ENCODE measurements at places on chromosomes 12 and 14.

DNA sequence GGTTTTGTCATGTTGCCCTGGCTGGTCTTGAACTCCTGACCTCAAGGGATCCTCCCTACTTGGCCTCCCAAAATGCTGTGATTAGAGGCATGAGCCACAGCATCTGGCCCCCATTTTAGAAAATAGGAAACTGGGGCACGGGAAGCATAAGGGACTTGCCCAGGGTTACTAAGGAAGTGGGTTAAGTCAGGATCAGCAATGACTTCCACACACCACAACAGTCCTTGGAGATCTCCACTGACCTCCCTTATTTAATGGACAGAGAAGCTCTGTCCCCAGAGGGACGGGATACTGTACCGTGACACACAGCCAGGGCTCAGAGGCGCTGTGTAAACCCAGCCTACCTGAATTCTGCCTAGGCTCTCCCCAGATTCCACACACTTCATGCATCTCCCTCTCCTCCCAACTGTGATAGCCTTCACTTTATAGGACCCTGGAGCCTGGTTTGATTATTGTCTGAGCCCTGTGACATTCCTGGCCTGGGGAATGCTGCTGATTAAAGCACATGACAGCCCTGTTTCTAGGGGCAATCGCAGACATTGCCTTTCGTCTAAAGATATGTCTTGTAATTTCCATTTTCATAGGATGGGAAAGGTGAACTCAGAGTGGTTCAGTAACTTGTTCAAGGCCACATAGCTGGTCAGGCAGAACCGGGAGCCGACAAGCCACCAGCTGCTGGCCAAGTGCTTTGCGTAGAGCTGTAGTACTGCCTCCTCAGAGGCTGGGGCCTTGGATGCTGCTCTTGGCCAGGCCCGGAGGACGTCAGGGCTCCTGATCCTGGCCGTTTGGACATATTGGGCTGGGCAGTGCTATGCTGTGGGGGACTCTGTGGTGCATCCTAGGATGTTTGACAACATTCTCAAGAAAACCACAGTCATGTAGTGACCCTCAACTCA, 20.8 kb downstream of the SERPINA1 start:
- no peak for DNase-seq

- no peak for DNase-seq
Observed at GRCh38 chr12:104533134-104533533, 76.4 kb downstream of the CHST11 start.

- no peak for DNase-seq
Observed at GRCh38 chr12:87439990-87440827, 589.0 kb downstream of the C12orf50 start.

DNA sequence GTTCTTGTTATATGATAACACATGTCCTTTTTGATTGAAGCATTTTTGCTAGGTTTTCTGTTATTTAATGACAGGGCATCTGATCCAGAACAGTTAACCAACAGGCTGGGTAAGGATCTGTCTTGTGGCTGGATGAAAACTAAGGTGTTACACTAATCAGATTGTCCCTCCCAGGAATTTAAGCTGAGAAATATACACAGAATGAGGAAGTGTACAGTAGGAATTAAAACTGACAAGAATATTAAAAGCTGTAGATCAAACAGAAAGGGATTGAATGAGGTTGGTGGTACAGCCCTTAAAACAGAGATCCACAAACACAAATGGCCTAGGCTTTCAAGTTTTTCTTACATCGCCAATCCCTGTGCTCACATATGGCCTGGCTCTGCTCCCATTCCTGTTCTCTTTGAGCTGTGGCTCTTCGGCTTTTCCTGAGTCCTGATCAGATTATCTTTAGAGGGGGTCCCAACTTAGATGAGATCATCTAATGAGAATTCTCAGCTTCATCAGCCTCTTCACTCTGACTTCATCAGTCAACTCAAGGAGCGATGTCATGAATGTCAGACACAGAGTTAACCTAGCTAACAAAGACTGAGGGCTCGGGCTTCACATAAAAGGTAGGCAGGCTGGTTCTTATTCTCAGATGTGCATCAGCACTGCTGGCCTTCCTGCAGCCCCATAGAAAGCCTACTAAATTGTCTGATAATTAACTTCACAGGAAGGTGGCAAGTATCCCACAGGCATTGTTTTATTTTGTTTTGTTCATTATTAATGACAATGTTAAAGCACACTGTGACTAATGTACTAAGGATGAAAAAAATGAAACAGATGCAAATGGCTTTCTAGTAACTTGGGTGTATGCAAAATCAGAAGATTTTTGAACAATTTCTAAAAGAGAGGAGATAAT, 11.4 kb downstream of the PYGL start:
- DNase-seq = no peak

- no peak for DNase-seq
Observed at GRCh38 chr12:32305163-32305562, 94.2 kb upstream of the FGD4 start.

DNA sequence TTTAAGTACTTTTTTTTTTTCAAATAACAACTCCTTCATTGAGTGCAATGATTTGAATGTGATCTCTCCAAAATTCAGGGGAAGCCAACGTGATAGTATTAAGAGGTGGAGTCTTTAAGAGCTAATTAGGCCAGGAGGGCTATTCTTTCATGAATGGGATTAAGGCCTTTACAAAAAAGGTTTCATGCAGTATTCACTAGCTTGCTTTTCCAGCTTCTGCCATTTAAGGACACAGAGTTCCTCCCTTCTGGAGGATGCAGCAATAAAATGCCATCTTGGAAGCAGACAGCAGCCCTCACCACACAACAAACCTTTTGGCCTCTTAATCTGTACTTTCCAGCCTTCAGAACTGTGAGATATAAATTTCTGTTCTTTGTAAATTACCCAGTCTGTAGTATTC, 586.8 kb upstream of the LMO3 start:
- no peak for DNase-seq

DNA sequence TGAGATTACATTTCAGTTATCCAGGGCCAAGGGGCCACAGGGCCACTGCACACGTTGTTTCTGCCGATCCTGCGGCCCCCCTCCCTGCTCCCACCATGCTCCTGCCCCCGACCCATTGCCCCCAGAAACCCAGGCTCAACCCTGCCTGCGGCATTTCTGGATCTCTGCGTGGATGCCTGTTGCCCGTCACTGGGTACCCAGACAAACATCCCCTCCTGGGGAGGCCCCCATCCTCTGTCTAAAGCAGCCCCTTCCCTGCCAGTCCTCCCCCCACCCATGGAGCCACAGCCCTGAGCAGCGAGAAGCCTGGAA, 326.4 kb upstream of the SFSWAP start:
- no peak for DNase-seq

- DNase-seq = peak; percentile 44
Observed at GRCh38 chr12:49622501-49623141, 740 bp upstream of the PRPF40B start.
